ENCODE measurements at places on chromosomes 13 and 19.

- no peak for DNase-seq
Measured at GRCh38 chr19:13963603-13964105, 11.3 kb downstream of the DCAF15 start.

DNA sequence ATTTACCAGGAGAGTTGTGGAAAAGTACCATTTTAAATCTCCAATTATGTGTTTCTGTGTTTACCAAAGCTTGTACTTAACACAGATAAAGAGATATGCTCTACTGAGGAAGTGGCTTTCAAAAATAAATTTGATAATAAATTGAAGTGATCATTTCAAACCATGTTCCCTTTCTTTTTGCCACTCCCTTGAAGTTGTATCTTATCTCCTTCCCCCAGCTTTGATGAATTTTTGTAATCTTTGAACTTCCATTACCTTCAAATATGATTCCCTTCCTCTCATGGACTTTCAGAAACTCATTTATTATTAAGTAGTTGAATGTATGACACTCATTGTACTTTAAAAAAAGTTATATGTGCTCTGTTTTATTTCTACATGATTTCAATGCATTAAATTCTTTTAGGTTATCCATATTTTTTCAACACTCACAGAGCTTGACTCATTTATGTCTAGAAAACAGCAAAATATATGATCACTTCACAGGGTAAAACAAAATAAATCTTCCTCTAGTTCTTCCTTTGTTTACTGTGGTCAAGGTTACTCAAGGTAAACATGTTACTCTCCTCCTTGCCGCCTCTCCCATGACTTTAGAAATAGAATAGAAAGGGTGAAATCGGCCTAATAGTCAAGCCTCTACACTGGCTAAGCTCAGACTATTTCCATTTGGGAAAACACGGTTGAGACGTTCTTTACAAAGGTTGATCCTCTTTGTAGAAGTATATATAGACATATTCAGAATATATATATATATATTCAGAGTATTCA, 251.2 kb upstream of the SPRY2 start:
- no peak for DNase-seq

GRCh38 chr19:28466107-28467045, 746.6 kb downstream of the UQCRFS1 start:
- no peak for DNase-seq

DNA sequence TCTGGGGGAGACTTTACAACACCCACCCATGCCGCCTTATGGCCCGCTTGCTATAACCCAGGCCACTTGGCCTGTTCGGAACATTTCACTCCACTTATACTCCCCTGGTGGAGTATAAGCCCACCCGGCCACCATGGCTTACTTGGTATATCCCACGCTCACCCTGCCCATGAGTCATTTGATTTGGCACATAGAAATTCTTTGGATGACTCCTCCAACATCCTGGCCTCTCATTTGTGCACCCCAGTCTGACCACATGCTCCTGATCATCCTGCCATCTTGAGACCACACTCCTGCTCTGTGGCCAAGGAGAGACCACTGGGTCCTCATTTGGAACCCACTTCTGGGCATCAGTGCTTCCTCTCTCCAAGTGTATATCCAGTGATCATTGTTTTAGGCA, 5.2 kb downstream of the SPACA6 start:
- DNase-seq = no peak

DNA sequence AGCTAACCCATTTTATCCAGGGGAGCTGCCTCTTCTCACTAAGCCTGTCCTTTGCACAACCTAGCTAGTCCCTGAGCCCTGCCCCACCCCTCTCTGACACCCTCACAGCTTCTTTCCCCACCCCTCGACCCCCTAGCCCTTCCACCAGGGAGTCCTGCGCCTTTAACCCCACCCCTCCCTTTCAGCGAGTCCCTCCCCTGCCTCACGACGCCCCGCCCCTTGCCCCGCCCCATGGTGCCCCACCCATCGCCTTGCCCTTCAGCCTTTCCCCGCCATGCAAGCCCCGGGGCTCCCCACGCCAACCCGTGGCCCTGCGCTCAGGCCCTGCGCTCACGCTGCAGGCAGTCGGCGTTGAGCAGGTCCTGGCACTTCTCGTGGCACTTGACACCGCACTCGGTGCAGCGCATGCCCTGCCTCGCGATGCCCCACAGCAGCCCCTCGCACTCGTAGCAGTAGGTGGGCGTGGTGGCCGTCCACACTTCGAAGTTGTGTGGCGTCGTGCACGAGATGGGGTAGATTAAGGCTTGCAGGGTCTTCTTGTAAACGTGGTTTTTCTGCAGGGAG, 40.0 kb downstream of the UNC13A start:
- no peak for DNase-seq
